Fibroblast of the aortic adventitia (primary cell): ENCODE measurements at places on chromosomes 2 and 18.

GRCh38 chr2:17482651-17483050 lies 35.6 kb downstream of the RAD51AP2 start:
- no peak for DNase-seq

DNA sequence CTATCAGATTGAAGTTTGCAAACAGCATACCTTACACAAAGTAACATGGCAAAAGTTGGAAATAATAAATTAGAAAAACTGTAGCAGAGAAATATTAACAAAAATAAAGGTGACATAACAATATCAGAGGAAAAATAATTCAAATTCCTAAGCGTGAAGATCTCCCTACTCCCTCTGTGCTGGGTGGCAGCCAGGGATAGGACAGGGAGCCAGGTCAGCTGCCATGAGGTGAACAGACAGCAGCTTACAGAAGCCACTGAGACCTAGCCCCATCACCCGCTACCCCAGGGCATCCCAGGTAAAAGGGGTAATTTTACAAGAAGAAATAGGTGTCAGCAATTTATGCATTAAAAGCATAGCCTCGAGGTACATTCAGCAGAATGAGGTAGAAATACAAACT lies 423.8 kb upstream of the HS6ST1 start:
- no peak for DNase-seq

DNA sequence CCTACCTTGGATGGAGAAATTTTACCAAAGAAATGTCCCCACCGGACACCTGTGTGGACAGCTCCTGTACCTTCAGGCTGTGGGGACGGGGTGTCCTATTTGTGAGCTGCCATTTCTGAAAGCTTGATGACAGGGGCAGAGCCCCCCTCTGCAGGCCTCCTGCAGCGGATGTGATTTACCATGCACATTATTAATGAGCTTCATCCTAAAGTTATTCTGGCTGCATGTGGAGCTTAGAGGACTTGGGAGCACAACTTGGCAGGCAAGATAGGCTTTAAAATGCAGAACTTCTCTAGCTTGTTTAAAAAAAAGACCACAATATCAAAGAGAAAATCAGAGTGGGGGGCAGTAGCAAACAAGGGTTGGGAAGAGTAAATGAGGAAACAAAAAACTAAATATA lies 350.0 kb upstream of the KLHL29 start:
- no peak for DNase-seq

GRCh38 chr2:138493334-138493733 lies 8.2 kb upstream of the SPOPL start:
- DNase-seq = no peak

DNA sequence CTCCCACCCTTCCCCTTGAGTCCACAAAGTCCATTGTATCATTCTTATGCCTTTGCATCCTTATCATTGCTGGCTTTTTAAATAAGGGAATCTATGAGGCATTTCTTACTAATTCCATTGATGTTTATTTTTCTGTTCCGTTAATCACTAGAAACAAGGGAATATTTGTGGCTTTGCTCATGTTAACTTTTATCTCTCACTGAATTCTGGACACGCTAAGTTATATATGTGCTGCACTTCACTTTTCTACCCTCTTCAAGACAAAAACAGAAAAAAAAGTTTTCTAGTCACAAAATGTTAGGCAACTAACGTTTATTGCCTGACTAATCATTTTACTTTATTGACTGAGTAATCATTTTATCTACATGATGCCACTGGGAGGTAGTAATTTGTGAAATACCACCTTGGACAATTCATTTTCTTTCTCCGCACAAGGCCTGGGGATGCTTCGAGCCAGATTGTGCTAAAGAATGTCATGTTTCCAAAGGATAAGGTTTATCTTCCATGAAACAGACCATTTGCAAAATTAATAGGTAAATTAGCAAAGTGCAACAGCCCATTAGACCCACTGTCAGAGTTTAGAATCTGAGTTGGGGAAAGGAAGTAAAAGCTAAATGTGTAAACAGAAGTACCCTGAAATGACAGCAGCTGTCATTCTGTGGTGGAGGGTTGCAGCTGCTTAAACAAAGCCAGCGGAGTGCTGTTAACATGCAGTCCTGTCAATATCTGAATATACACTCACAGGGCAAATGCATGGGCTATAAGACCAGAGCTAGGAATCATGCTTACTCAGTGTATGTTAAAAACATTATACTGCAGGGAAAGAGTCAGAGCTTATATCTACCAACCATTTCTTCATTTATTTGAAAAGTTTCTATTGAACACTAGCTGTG lies 658.7 kb downstream of the CNTNAP5 start:
- DNase-seq = peak; percentile 21

- no peak for DNase-seq
Measured at GRCh38 chr2:13260402-13260801, 543.7 kb downstream of the TRIB2 start.

- no peak for DNase-seq
Measured at GRCh38 chr2:179177694-179178093, 86.9 kb downstream of the SESTD1 start.

DNA sequence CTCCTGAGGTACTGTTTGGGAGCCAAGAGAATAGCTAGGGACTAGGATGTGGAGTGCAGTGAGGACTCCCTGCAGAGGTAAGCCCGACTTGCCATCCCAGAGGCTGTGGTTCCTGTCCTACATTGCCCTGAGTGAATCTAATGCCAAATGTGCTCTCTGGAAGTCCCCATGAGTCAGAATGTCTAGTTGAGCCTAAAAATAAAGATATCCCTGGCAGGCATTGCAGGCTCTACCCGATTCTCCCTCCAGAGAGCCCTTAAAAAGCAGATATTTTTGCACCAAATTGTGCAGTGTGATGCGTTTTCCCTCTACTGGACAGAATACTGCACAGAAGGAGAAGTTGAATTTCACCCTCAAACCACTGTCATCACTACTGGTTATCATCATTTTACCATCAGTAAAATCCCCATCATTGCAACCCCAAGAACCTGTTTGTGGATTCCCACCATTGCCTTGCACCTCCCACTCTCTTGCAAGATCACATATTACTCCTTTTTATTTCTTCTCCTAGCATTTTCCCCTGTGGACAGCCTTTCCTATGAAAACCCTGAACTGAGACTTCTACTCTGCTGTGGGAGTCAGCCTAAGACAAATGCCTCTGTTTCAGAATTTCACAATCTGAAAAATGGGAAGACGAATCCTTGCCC lies 98.0 kb downstream of the MARCHF4 start:
- DNase-seq = peak; percentile 75

GRCh38 chr2:195461010-195461409 lies 196.0 kb upstream of the SLC39A10 start:
- DNase-seq = no peak

DNA sequence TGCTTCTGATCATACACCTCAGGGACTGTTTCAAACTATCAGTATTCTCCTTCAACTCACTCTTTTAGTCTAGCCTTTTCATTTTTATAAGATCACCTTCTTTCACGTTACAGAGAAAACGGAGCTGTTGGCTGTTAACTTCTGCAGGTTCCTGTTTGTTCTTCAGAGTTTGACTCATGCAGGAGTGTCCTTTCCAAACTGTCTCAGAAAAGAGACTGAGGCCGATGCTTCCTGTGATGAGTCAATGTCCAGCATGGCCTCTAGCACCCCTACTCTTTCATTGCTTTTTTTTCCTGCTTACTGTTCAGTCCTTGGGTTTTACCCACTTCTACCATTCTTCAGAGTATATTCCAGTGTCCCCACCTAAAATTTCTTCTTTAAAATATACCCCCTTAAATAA lies 240.8 kb upstream of the RGPD4 start:
- no peak for DNase-seq

GRCh38 chr2:925309-925708 lies 25.3 kb upstream of the SNTG2 start:
- no peak for DNase-seq
